SK-MEL-5 (cell line): ENCODE measurements at places on chromosomes 2 and 18. TPM values are rescaled to one million over a fixed set of nuclear protein-coding genes. Genes with fewer than 3 reads are reported as not detected.
A peak's percentile ranks its signal among the peaks of the same experiment; 100 is the strongest.

DNA sequence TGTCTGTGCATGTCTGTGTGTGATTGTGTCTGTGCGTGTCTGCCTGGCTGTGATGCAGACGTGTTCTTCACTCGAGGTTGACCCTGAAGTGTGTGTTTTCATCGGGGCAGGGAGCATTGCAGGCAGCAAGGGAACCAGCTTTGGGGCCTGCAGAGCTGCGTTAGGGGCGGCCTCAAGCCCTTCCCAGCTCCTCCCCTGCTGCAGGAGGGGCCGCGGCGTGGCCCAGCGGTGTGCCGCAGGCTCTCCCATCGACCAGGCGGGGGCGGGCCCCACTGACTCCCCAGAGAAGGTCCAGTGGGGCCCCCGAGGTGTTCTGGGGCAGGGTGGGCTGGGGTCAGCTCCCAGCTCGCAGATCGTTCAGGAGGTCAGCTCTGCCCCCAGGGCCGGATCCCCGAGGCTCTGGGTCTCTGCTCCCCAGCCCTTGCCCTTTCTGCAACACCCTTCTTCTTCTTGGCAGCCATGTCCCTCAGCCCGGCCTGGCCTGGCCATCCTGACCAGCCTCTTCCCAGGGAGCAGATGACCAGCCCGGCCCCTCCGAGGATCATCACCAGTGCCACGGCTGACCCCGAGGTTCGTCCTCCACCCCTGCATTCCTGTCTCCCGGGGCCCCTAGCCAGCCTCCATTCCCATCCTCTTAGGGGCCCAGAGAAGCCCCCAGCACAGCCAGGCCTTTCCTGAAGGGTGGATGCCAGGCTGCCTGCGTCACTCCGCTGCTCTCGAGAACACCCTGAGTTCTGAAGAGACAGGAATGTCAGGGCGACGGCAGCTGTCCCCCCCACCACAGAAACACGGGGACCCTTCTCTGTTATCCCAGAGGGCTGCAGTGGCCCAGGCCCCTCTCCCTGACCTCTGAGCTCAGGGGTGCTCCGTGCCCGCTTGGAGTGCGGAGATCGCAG is 11.1 kb upstream of the KLHL30 start:
- peak; percentile 15 for DNase-seq

DNA sequence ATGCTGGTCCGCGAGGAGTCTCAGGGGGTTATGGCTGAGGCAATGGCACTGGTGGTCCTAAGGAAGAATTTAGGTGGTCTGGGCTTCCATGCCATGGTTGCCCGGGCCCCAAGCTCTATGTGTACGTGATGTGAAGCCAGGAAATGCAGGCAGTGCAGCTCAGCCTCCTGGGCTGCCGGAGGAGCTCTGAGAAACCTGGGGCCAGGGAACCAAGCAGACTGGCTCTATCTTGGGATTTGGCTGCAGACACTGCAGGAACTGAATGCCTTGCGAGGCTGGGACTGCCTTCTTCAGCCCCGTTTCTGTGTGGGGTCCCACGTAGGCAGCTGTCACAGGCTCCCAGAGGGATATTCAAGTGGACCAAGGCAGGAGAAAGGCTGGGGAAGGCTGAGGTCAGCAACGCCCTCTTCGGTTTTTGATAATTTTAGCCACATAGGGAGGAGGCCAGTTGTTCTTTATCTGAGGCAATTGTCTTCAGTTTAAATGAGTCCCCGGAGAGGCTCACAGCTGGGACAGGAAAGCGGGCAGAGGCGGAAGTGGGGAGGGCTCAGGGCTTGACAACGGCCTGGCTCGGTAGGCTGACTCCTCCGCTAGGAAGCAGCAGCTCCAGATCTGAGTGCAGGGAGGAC is 77.7 kb downstream of the RHOB start:
- DNase-seq = no peak

GRCh38 chr18:56919190-56919589 is 227.7 kb upstream of the BOD1L2 start:
- peak; percentile 3 for DNase-seq

DNA sequence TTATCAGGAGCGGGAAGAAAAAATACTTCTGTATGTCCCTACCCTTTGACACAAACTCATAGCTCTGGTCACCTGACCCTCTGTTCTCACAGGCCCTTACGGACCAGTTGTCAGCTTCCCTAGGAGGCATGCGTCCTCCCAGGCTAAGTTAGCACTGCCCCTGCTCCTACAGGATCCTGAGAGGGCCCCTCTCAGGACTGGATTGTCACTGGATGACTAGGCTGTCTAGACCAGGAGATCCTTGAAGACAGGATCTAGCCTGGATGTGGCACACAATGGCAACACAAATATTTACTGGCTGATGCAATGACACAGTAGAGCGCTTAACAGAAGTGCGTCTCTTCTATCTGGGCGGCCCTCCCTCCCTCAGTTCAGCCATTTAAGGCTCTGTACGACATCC is 7.7 kb downstream of the FAM228A start:
- DNase-seq = no peak

TUBB8B gene
- total RNA-seq = 0.29 and 0.69 TPM in 2 replicates
